Astrocyte of the spinal cord (primary cell): ENCODE measurements at places on chromosomes 5 and 9.

DNA sequence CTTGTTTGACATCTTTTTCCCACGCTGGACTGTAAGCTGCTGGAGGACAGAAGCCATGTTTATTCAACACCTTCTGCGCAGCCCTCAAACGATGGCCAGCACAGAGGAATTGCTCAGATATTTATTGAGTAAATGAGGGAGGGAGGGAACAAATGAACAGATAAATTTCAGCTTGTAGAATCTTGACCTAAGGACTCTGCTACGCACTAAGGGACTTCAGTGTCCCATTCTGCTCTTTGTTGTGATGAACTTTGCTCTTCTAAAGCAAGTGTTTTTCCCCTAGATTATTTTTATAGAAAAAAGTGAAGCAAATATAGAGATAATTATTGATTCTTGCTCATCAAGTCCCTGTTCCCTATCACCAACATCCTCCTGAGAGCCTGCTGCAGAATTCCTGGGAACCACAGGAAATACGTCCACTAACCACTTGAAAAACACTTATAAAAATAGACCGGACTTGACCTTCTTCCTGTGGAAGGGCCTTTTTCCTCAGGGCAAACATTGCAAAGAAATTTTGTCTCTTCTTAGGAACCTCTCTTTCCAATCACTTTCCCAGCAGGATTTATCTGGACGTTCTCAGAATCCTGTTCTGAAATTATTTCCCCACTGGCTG, 54.9 kb downstream of the FGF1 start:
- DNase-seq = no peak

- DNase-seq = no peak
Observed at GRCh38 chr9:106400950-106401349, 462.0 kb upstream of the ZNF462 start.

- DNase-seq = no peak
Observed at GRCh38 chr9:18799428-18799827, 233.6 kb downstream of the SAXO1 start.

- no peak for DNase-seq
Observed at GRCh38 chr9:126126807-126127206, 199.8 kb upstream of the MVB12B start.

DNA sequence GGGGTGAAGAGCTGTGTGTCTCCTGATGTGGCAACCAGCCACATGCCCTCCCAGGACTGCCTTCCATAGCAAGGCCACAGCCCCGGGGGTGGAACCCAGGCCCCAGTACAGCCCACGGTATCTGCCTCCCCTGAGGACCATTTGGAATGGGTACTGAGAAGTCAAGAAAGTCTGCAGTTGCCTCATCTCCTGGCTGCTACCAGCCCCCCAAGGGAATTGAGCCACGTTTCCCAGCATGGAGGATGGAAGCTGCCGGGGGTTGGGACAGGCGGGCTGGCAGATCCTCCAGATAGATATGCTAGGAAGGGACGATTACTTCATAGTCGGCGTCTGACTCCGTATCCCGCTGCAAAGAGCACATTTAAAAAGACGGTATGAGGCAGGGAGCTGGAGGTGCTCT, 5.5 kb upstream of the DMRT2 start:
- no peak for DNase-seq
